ENCODE measurements at places on chromosomes 2 and 18.

DNA sequence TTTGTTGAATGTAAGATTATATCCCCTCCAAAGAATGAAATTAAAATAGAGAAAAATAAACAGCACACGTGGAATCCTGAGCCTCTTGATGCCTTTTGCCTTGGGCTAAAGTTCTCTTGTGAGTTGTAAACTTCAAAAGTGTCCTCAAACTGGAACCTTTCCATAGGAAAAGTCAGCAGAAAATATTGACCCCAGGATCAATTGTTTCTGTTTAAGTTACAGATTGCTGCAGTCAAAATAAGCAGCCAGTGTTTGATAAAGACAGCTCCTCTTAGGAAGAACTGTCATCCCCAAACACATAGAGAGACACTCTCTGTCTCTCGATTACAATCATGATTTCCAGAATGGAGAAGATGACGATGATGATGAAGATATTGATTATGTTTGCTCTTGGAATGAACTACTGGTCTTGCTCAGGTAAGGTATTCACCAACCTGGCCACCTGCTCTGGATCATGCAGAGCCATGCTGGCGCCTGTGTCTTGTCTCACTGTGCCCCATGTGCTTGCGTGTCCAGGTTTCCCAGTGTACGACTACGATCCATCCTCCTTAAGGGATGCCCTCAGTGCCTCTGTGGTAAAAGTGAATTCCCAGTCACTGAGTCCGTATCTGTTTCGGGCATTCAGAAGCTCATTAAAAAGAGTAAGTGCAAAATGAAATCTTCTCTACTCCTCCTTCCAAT is at the start of gene SPP2:
Gene SPP2, plus strand, starts transcription at position 248 of the 681 bp plus-strand sequence. Its CDS starts 85 bp downstream, at position 333.
- DNase-seq, result no peak

GRCh38 chr2:227780981-227781615 is 32.5 kb upstream of the CCL20 start:
- no peak for DNase-seq

- DNase-seq, result no peak
Measured at GRCh38 chr2:165120740-165121467, 82.9 kb downstream of the SCN3A start.

DNA sequence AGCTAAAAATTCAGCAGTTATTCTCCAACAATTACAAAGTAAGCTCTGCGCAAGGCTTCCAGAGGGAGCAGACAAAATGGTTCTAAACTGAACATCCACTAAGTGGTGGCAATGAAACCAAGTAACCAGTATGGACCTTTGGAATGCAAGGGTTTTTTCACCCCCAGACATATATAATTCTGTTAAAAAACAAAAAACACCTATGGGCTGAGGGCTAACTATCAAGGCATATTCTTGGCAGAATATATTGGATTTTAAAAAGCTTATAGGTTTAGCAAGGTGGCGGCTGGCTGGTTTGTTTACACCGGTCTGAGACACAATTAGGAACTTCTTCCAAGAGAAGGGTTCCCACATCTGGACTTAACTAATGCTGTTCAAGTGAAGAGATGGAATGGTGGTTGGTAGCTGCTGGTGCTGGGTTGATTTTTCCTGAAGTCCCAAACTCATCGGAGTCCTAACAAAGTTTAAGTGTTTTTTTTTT is 2.8 kb downstream of the ZFP36L2 start:
- no peak for DNase-seq

GRCh38 chr2:233350708-233351107 is 3.6 kb upstream of the DGKD start:
- no peak for DNase-seq

DNA sequence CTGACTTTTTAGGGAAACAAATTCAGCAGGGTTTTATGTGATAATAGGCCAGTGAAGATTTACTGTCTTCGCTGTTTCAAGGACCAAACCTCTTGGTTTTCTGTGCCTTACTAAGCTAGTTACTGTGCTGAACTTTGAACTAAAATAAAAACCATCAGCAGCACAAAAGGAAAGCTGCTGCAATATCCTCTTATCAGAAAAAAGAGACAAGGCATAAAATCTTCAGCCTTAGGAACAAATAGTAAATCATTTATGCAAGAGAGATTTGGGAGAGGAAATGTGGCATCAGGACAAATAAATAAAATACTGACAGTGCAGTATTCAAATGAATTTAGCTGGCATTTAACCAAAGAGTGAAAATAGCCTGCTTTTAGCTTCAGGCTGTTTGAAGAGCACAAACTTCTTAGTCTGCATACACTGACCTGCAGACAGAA is 64.1 kb upstream of the EHBP1 start:
- DNase-seq, result no peak

DNA sequence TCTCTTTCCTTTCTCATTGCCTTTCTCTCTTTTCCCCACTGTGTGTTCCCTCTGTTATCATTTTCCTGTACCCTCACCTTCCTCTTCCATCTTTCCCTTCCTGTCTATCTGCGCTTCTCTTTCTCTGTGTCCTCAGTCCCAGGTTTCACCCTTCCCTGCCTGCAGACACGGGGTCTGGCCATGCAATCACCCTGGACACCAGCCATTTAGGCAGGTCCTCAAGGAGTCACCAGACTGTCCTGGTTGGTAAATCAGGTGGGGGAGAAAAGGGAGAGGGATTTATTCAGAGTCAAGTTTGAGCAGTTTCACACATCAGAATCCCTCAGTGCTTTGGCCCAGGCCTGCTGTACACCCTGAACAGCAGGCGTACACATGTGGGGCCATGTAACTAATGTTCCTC is 169.3 kb downstream of the ANKRD30B start:
- no peak for DNase-seq

DNA sequence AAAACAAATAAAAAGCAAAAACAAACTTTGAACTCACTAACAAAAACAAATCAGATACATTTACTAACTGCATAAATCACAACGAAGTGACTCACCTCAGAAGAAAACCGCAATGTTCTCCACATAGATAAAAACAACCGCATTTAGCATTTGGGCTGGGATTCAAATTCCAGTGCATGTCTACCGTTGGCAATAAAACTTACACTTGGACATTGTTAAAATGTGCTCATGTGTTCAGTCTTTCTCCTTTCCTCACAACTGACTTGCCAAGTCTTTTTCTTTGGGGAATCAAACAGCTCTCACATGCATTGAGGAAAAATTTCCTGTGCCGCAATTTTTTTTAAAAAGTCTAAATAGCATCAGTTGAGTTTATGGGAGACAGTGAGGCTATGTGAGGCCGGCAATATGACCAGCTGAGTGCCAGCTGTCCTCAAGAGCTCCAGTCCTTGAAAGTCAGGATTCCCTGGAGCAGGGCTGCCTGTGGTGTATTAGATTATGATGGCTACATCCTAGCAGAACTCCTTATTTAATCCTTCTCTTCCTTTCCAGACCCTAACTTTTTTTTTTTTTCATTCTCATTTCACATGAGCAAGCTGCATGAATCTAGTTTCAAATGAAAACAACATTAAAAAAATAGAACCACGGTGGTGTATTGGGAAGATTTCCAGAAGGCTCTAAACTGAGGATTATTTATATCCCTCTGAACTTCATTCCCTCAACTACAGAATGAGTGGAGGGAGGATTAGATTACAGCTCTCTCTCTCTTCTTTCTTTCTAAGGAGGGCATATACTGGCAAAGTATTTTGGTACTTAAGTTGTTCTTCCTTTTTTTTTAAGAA is 70.2 kb upstream of the MEIS1 start:
- no peak for DNase-seq

GRCh38 chr18:74400813-74401212 is 56.3 kb downstream of the DIPK1C start:
- DNase-seq, result no peak

DNA sequence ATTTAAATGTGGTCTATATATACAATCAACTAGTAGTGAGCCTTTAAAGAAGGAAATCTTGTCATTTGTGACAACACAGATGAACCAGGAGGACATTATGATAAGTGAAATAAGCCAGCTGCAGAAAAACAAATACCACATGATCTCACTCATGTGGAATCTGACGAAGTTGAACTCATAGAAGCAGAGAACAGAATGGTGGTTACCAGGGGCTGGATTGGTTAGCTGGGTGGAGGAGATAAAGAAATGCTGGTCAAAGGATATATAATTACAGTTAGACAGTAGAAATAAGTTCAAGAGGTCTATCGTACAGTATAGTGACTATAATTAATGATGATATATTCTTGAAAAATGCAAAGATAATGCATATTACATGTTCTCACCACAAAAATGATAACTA is 267.9 kb downstream of the FBXO15 start:
- DNase-seq, result no peak

GRCh38 chr2:3727397-3728045 is 24.1 kb downstream of the DCDC2C start:
- DNase-seq, result no peak

DNA sequence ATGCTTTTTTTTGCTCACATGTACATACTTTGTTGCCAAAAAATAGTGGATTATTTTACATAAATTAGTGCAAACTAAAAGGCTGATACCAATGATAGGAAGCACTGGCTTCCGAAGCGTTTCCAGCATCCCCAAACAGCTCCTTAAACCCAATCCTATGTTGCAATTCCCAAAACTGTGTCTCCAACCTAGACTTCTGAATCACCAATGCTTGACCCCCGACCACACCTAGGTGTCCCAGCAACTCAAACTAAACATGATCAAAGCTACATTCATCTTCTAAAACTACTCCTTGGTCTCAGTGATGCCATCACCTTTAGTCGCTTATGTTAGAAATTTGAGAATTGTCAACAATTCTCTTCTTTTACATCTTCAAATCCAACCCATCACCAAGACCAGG is 13.4 kb downstream of the ATP8B1 start:
- DNase-seq, result no peak

DNA sequence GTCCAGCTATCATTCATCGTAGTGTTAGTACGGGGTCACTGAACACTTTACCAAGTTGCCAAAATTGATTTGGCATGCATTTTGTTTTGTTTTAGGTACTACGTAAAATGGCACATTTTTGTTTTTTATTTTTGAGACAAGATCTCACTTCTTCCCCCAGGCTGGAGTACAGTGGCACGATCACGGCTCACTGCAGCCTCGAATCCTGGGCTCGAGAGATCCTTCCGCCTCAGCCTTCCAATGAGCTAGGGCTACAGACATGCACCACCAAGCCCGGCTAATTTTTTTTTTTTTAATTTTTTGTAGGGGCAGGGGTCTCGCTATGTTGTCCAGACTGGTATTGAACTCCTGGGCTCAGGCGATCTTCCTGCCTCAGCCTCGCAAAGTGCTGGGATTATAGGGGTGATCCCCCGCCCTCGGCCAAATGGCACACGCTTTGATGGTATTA is 786 bp downstream of the TAF1B start:
- DNase-seq, result no peak

DNA sequence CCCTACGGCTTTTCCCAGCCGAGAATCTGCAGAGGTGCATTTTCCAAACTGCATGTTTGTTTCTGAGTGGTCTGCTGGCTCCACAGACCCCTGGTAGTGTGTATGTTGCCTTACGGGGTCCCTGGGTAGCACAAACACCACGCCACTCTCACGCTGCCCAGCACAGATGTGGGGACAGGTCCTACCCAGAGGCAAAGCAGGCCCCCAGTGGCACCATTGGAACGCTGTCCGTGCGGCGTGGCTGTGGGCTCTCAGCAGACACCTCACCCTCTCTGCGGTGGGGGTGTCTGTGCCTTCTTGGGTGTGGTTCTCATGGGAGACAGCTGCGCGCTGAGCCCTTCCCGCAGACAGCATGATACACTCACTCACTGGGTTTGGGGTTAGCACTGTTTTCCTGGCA is 137.4 kb downstream of the NFATC1 start:
- no peak for DNase-seq

GRCh38 chr18:8140841-8141501 is 468.3 kb upstream of the RAB12 start:
- no peak for DNase-seq

DNA sequence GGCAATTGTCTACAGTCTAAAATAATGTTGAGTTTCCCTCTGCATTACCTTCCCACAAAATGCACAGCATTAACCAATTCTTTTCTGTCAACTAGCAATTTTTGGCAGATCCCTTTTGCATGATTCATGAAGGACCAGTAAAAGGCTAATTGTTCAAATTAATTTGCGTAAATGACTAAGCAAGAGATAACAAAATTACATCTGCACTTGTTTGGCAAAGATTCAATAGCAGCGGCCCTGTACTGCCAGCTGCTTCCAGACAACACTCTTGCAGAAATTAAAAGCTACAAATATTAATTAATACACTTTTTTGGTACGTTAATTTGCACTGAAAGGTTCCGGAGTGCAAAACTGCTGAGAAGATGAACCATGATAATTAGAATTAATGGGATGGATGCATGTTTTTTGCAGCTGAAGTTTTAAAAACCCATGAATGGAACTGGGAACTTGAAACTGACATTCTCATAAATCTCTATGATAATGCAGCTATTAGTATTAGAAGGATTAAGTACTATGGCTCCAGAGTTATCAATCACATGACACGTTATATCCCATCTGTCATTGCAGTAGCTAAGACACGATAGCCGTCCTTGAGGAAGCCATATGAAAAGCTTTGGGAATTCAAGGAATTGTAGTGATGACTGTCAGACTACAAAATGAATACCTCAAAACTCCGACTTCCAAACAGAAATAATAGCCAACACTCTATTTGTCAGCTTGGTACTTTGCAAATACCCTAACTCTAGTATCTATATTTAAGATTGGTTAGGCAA is 1268.3 kb upstream of the ACVR2A start:
- no peak for DNase-seq

DNA sequence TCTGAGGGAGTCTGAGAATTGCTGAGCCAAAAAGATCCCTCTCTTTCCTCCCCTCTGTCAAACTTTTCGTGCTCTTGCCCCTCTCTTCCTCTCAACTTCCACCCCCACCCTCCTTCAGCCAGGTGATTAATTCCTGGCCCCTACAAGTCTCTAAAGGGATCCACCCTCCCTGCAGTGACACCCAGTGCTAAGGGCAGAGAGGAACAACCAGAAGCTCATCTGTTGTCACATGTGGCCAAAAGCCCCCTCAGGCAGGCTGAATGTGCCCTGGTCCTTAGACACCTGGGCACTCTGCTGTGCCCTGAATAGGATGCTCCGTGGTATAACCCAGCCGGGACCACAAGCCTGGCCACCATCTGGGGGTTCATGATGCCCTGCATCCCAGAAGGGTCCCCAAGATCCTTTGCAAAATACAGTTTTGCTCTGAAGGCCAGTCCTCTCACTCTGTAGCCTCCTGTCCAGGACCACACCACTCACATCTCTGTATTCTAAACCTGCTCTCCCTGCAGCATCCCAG is 234.4 kb downstream of the BCL11A start:
- DNase-seq, result no peak

GRCh38 chr2:182496596-182496995 is 69.8 kb upstream of the PDE1A start:
- no peak for DNase-seq

GRCh38 chr2:121815216-121815615 is 59.8 kb downstream of the TSN start:
- DNase-seq, result no peak

All from substantia nigra (tissue), 51 donors.